ENCODE measurements at places on chromosomes 4 and X. TPM values are rescaled to one million over a fixed set of nuclear protein-coding genes. Genes with fewer than 3 reads are reported as not detected.
A peak's percentile ranks its signal among the peaks of the same experiment; 100 is the strongest.

Gene MSX1
- 3.0 TPM for polyA plus RNA-seq

DNA sequence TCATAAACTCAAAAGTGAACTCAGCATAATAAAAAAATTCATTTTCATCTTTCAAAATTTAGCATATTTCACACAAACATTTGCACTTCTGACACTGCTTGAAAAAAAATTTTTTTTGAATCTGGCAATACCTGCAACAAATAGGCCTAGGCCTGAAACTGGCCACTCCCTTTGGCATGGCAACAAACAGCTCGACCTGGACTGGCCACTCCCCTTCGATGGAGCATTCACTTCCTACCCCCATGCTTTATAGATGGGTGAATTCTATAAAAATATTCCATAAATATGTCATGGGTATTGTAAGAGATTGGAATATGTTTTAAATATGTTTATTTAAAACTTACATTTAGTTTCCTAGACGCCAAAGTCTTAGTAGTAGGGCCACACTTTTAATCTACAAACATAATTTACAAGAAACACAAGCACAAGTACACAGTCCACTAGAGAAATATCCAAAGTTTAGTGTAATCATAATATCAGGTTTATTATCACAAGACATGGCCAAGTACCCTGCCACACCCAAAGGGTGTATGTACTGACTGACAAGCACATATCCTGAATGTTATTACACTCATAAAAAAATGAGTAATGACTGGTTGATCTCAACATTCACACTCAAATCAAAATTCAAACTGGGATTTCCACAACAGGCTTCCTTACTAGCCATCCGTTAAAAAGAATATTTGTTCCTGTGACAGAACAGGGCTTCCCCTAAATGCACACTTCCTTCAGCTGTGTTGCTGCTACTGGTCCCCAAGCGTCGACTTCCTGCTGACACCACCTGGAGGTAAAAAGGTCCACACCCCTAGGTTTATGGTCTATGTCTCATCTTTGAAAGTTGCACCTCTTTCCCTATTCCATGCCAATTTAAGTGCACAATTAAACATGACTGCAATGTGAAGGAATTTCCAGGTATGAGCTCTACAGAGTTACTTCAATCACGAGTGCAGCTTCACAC is 271.5 kb downstream of the NR3C2 start:
- no peak for DNase-seq

DNA sequence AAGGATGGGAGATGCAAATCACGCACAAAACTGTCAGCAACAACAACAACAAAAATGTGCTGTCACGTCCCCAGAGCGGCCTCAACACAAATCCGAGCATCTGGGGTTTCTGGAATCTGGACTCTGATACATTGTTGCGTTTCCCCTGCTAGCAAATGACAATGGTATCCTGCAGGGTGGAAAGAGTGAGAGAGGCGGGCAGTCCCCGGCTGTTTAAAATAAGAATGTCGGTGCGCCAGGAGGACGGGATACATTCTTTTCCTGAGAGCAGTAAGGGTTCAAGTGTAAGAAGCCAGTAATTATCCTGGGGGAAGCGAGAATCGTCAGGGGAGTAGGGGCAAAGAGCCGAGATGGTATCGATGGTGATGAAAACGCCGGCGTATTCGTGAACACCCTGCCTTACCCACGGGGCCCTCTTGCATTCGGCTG is 310.2 kb downstream of the ASMT start:
- DNase-seq = no peak

GRCh38 chr4:151284534-151285245 is 7.7 kb downstream of the PRSS48 start:
- DNase-seq = no peak

GRCh38 chr4:38921151-38921550 is 53.5 kb downstream of the FAM114A1 start:
- DNase-seq = no peak

DNA sequence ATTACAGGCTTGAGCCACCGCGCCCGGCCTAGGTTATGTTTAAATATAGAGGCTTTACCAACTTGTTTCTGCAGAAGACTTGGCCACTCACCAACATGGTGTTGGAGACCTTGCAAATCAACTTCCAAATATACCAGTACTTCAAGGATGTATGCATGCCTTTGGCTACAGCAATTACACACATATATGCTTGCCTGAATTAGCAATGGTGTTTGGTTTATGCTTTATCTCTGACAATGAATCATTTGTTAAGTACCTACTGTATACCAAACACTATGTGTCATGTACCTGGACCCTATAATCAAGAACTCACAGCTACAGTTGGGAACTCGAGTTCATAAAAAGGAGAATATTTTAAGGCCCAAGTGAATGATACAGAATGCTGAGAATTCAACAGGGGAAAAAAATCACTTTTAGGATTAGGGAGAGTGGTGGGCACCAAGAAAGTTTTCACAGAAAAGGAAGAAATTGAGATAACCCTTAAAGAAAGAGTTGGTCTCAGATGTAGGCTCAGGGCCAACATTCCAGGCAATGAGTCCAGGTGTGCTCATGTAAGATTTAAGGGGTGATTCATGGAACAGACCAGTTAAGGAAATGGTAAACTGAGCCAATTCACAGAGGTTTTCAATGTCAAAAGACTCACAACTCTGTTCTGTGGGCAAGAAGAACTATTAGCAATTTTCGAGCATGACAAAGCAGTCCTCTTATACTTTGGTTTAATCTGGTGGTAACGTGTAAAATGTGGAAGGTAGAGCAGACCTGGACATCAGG is 98.9 kb downstream of the BCOR start:
- no peak for DNase-seq

GRCh38 chr4:2289311-2289954 is 27.5 kb upstream of the MXD4 start:
- peak; percentile 58 for DNase-seq

All from heart left ventricle (tissue), 16 donors.